Stimulated activated CD8-positive, alpha-beta memory T cell treated with anti-CD3 and anti-CD28 coated beads, Interleukin-4, amount 100 ng/mL, for 4 hours (primary cell): ENCODE measurements at places on chromosomes 16 and 17.

DNA sequence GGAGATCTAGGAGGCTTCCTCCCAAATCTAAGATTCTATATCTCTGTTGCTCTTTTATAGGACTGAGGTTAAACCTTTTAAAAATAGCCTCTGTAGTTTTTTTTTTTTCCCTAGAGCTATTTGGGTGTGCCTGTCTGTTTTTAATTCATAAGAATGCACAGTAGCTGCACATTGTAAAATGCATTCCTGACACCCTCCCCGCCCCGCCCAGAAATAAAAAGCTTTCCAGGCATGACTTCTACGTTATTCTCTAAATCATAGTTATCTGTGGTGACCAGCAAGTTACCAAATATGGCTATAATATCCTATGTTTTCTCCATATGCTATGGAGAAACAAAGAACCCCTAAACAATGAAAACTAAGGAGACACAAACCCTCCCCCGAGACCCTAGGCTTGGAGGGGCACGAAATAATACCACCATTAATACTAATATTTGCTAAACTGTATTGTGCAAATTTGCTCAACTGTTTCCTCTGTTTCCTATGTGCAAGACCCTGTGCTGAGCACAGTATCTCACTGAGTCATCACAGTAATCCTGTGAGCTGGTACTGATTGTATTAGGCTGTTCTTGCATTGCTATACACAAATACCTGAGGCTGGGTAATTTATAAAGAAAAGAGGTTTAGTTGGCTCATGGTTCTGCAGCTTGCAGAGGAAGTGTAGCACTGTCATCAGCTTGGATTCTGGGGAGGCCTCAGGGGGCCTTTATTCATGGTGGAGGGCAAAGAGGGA, 388.3 kb downstream of the CA10 start:
- DNase-seq: no peak

GRCh38 chr16:74591876-74592650, 14.9 kb downstream of the GLG1 start:
- DNase-seq: no peak

- DNase-seq: no peak
Observed at GRCh38 chr17:20825539-20825938, 217.3 kb downstream of the USP22 start.

GRCh38 chr17:59746849-59747445, 39.5 kb downstream of the VMP1 start:
- no peak for DNase-seq

DNA sequence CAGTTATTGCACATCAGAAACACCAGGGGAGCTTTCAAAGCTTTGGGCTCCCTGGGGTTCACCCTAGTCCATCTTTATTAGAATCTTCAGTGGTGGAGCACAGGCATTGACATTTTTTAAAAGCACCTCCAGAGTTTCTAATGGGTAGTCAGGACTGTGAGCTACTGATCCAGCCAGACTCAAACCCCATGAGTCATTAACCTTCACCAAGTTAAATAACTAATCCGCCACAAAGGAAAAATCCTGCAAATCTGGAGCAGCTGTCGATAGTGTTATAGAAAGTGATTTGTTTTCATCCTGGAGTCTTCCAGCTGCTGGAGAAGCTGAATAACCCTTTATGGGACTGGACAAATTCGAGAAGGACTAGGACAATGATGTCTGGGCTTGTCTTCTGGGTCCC, 93.2 kb upstream of the PIRT start:
- no peak for DNase-seq

DNA sequence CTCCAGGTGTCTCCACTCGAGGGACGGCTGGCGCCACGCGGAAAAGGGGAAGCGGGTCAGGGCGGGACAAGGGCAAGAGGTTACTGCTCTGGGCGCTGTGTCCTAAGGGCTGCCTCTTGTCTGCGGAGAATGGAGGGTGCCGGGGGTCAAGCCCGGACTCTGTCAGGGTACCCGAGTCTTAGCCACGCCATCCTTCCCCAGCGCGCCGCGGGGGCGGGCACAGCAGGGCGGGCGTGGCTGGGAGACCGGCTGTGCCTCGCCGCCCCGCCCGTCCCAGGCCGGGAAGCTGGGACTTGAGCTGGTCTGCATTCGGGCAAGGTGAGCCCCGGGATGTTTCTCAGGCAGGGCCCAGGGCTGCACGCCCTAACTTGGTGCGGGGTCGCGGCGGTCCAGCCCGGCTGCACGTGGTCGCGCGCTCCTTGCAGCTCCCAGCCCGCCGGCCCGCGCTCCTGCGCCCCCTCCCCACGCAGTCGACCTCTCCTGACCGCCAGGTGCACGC, 6.2 kb upstream of the ACTG1 start:
- no peak for DNase-seq

DNA sequence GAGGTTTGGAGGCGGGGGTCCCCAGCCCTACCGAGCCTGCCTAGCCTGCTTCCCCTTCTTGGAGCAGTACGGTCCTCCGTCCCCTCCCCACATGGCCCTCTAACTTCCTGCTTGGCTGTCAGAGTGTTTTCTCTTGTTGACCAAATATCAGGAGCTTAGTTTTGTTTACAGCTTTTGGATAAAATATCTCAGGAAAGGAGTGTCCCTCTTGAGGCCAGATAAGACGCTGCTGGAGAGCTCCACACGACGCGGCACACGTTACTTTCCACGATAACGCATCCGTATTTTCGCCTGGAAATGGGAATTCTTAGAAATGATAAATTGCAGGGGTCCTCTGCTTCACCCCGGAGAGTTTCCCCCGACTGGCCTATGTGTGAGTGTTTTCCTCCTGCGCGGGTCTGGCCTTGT, 182.9 kb downstream of the MAF start:
- no peak for DNase-seq

DNA sequence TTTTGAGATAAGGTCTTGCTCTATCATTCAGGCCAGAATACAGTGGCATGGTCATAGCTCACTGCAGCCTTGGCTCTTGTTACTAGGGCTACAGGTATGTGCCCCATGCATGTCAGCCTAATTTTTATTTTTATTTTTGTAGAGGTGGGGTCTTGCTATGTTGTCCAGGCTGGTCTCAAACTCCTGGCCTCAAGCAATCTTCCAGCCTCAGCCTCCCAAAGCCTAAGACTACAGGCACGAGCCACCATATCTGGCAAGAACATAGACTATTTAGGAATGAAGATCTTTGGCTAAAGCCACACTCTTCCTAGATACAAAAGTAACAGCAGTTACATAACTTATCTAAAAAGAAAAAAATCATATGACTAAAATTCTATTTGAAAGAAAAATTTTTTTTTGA, 15.6 kb upstream of the DDX19A start:
- DNase-seq: no peak

- DNase-seq: no peak
Observed at GRCh38 chr16:67461600-67462278, 19.2 kb downstream of the ATP6V0D1 start.

DNA sequence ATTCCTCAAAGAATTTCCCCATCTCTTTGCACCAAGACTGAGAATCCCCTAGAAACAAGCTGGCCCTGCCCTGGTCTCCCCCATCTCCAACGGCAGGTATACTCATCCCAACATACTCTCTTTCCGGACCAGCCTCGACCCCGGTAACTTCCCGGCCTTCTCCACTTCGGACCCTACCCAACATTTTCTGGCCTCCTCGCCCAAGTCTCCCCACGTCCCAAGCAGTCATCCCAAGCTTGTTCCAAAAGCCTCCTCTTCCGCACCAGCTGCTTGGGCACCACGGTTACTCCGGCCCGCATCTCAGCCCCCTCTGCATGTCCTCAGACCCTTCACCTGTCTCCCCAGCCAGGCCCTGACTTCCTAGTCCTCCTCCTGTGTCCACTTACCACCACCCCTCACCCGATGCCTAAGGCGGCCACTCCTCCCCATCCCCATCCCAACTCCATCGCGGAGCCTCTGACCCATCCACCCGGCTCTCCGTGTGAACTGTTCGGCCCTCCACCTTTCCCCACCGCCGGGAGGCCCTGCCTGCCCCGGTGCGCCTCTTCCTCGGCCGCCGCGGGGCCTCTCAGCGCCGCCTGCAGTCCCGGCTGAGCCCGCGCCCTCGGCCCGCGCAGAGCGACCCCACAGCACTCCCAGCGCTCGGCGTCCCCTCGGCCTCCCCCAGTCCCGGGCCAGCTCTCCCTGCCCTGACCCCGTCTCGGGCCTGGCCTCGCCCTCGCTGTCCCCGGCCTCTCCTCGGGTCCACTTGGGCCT, 994 bp downstream of the PITPNA start:
- DNase-seq: no peak

- no peak for DNase-seq
Observed at GRCh38 chr16:29996766-29997250, 767 bp downstream of the INO80E start.

DNA sequence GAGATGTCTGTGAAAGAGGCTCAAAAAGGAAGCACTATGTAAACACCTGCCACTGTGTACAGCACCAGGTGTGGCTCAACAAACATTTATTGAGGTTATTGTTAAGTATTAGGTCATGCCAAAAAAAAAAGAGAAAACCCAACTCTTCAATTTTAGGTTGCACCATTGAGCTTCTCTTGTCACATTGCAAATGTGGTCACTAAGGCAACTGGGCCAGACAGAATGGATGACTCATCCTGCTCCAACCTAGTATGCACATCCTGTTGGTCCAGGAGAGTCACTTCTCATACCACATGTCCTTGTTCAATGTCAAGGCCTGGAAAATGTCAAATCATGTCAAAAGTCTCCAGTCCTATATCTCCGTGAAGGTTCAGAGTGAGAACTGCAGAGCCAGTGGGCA, 25.0 kb downstream of the HOXB1 start:
- no peak for DNase-seq

DNA sequence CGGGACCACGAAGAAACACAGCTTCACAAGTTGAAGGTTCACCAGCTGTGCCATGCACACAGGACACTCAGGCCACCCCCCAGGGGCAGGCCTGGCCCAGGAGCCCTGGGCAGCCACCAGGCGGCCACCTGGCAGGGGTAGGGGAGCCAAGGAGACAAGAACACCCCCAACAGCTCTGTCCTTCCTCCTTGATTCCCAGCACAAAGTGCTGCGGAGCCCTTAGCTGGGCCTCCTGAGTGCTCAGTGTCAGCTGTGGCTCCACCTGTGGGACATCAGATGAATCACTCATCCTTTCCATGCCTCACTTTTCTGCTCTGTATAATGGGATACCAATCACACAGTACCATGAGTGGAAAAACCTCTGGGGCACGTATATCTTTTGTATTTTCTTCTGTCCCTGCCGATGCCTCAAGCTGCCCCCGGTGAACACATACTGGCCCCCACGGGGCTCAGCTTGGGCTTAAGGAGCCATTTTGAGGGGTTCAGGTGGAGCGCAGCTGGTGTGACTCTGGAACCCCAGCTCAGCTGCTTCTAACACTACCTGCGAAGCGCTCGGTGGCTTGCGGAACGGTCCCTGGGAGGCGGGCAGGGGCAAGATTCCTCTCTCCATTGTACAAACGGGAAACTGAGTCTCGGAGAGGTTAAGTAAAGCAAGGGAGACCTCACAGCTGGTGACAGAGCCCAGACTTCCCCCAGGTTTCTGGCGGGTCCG, 12.0 kb downstream of the GALK1 start:
- DNase-seq: no peak

DNA sequence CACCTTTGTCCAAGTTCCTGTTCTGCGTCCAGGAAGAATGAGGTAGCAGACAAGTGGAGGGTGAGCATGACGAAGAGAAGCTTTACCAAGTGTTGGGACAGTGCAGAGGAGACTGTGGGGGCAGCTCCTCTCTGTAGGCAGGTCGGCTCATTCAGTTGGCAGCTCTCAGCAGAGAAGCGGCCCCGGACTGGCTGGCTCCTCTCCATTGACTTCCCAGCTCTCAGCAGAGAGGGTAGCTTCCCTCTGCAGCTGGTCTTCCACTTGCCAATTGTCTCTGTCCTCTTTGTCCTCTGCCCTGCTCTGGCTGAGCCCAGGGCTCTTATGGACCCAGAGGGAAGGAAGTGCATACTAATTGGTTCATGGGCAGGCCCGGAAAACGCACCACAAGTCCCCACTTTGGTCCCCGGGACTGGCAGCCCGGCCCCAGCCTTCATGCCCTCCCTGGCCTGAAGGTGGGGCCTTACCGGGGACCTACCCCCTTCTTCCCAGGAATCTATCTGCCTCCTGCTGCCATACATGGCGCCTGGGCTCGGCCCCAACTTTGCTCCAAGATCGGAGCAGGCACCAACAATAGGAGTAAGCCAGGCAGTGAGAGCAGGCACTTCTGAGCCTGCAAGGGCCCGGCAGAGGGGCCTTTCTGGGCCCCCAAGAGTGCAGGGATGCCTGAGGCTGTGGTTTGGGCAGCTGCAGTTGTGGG, 10.1 kb downstream of the KCTD5 start:
- no peak for DNase-seq

- no peak for DNase-seq
Observed at GRCh38 chr16:51134269-51134812, 16.7 kb downstream of the SALL1 start.

GRCh38 chr16:49422896-49423295, 49.3 kb downstream of the C16orf78 start:
- DNase-seq: no peak

GRCh38 chr16:16120382-16121184, 102.7 kb downstream of the ABCC6 start:
- DNase-seq: no peak

DNA sequence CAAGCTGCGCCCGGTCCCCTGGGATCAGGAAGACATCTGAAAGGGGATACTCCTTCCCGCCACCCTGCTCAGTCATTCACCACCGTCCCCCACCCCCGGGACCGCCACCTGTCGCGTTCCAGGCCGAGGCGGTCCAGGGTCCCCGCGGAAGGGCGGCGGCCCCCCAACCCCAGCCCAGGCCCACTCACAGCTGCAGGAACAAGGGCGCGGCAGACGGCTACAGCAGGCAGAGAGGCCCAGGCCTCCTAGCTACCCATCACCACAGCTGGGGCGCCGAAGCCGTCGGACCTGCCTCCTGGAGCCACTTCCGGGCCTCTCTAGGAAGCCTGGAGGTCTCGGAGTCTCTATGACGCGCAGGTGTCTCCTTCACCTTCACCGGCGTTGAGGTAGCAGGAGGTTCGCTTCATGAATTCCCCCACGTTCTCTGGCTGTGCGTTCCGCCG, at the start of gene SDR42E1:
SDR42E1 (minus strand) TSS at position 272 of the 443 bp plus-strand sequence. CDS start 10,612 bp downstream, outside the sequence.
- DNase-seq: peak; percentile 28

- DNase-seq: no peak
Observed at GRCh38 chr17:79214459-79214858, 139.8 kb downstream of the ENGASE start.

- DNase-seq: no peak
Observed at GRCh38 chr17:69236946-69237345, 8.3 kb upstream of the ABCA10 start.

DNA sequence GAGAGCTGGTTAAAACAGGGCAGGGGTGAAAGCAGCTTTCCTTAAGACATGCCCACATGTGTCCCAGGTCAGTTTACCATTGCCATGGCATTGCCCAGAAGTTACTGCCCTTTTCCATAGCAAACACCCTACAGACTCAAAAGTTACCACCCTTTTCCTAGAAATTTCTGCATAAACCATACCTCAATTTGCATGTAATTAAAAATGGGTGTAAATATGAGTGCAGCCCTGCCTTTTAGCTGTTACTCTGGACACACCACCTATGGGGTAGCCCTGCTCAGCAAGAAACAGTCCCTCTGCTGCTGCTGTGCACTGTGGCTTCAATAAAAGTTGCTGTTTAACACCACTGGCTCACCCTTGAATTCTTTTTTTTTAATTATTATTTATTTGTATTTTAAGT, 168.5 kb upstream of the C16orf82 start:
- DNase-seq: no peak

- DNase-seq: no peak
Observed at GRCh38 chr17:29086628-29087332, 43.8 kb downstream of the PIPOX start.
